ENCODE measurements at places on chromosomes 13 and 19.

GRCh38 chr19:37997911-37998344, 90.9 kb downstream of the SIPA1L3 start:
- no peak for DNase-seq

DNA sequence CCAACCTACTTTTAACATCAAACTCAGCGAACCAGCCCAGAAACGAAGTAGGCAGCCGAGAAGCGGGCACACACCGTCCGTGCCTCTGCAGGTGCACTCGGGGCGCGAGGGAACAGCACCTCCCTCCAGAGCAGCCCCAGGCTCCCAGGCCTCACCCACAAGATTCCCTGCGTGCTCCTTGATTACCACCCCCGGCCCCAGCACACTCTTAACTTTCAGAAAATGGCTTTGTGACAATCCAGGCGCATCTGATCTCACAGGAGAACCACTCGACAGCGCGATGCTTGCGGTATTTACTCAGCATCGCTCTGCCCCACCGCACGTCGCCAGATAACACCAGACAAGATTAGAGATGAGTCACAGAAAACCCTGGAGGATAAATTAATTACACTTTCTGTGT, 134.9 kb upstream of the SPACA7 start:
- DNase-seq, result no peak

DNA sequence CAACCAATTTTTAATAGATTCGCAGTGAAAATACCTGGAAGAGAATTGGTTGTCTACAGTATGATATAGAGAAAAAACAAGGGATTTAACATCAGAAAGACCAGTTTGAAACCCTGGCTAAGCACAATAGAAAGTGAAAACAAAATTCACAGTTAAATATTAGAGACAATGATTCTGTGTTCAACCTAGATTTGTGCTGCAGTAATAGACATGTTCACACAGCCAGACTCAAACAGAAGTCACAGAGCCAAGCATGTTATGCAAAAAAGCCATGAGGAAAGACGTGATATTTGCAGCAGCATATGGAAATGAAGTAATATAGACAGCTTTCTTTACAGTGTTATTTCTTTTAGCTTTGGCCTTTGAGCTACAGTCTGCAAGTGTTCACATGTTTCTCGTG, 48.1 kb downstream of the SCEL start:
- DNase-seq, result no peak

- DNase-seq, result no peak
Observed at GRCh38 chr13:91302111-91302510, 45.4 kb upstream of the MIR17HG start.

- no peak for DNase-seq
Observed at GRCh38 chr13:111325146-111325890, 4.9 kb downstream of the TEX29 start.

GRCh38 chr19:29579308-29579910, 26.7 kb upstream of the POP4 start:
- DNase-seq, result no peak

GRCh38 chr13:102028868-102029267, 373.0 kb downstream of the FGF14 start:
- DNase-seq, result no peak
